T-helper 2 cell (primary cell): ENCODE measurements at places on chromosomes 11 and 22.

DNA sequence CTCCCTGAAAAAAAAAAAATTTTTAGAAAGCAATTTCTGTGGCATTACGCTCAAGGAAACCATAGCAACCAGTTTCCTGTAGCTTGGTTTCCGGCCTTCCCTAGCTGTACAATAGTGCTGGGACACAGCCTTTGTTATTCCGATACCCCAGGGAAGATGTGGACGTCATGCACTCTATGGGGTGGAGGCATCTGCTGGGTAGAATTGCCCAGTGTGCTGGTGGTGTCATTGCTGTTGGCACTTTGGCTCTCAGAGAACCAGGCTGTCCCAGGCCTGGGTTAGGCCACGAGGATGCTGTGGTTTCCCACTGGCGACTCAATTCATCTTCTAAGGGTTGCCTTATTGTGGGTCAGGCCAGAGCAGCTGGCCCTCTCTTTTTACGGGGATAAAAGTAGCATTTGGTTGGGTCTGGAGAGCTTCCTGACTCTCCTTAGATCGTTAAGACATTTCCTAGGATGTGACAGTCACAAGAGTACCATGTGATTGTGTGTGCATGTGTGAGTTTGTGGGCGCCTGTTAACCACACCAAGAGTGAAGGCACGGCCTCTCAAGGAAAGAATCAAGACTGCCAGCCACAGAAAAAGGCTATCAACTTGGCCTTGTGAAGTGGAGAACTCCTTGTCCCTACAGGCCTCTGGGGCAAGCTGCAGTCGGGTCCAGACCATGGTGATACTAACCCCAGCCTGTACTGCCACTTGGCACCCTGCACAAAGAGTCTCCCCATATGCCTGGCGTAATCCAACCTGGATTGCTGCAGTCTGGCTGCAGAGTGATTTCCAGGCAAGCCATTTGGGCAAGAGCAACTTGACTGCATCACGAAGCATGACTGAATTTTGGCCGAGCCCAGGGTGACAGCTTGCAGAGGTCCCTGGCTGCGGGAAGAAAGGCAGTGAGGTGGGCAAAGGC is 35.9 kb upstream of the NAV2 start:
- DNase-seq, result no peak

- DNase-seq, result no peak
Observed at GRCh38 chr11:119647254-119647653, 81.7 kb downstream of the NECTIN1 start.

- no peak for DNase-seq
Observed at GRCh38 chr11:56782167-56782847, 33.8 kb upstream of the OR9G4 start.

DNA sequence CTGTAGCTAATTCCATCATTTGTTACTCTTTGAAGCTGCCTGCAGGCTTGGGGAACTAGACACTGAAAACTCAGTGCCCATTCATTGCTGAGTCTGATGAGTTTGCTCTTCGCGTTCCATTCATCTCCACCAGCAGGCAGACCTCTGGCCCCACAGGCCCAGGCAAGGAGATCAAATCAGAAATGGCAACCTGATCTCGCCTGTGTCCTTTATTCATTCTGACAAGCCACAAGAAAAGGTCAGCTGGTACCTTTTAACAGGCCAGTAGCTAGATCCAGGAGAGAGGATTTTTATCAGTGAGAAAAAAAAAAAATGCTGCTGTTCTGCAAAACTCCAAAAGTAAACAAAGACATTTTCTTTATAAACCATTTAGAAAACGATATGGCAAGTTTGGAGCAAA is 742.5 kb downstream of the ETS1 start:
- DNase-seq, result no peak

GRCh38 chr11:116078101-116078591 is 573.9 kb upstream of the CADM1 start:
- DNase-seq, result no peak

DNA sequence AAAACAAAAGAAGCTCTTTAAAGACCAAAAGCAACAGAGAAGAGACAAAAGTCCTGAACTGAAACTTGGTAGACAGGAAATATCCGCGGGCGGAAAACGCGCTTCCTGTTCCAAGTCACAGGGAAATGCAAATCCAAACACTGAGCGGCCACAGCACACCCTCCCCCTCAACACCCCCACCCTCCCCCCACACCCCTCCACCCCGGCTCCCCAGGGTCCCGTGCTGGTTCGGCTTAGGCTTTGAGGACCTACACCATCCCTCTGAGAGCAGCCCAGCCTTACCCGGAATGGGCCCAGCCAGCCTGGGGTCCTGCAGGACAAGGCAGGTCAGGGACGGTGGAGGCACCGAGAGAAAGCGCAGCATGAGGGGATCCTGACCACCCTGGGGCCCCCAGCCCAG is 160.4 kb downstream of the BRD1 start:
- no peak for DNase-seq

DNA sequence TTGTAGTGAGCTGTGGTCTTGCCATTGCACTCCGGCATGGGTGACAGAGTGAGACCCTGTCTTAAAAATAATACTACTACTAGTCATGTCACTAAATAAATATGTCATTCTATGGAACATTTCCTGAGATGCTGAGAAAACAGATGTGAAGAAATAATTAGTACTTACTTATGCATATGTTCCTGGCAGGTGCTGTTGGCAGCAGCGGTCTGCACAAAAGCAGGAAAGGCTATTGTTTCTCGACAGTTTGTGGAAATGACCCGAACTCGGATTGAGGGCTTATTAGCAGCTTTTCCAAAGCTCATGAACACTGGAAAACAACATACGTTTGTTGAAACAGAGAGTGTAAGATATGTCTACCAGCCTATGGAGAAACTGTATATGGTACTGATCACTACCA is 8.8 kb downstream of the ARCN1 start:
- no peak for DNase-seq

DNA sequence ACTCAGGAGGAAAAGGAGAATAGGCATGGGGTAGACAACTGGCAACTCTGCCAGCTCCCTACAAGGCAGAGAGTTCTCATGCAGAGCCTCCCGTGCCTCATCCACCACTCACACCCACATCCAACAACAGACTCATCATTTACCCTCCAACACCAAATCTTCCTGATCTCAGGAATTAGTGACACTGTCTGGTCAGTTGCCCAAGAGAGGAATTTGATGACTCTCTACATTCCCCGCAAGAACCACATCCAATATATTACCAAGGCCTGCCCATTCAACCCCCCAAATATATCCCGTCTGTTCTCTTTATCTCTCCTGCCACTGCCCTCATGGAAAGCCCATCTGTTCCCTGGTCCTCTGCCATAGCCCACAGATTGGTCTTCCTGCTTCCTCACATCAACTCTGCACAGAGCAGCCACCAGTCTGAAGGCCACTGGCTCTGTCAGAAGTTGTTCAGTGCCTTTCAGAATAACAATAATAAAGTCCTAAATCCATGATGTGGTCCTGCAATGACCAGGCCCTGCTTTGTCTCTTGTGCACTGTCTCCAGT is 57.5 kb upstream of the CD82 start:
- DNase-seq, result no peak

DNA sequence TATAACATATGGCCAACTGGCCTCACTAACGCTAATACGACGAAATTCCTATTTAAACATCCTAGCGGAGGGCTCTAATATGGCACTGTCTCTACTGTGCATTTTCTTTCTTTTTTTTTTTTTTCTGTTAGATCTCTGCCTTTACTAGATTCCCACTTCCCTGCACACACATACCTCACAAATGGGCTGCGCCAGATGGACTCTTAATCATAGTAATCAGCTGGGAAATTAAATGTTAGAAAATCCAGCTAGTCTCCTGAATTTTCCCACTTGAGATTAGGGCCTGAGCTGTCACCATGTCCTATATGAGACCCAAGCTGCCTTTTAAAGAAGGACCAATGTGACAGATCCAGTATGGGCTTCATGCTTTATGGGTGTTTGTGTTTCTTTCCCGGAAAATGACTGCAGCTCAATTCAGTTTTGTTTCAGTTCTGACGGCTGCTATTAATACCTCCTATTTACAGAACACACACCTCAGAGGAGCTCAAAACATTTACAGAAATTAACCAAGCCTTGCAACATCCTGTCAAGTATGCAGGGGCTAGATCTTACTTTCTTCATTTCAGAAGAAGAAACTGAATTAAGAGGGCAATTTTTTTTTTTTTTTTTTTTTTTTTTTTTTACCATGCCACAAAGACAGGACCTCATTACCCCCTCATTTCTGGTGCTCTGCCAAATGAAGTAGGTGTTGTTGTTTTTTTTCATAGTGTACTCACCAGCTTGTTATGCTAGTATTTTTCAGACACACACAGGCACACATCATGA is 49.8 kb upstream of the BLID start:
- no peak for DNase-seq

GRCh38 chr11:47913529-47914244 is 65.5 kb upstream of the NUP160 start:
- DNase-seq, result no peak

DNA sequence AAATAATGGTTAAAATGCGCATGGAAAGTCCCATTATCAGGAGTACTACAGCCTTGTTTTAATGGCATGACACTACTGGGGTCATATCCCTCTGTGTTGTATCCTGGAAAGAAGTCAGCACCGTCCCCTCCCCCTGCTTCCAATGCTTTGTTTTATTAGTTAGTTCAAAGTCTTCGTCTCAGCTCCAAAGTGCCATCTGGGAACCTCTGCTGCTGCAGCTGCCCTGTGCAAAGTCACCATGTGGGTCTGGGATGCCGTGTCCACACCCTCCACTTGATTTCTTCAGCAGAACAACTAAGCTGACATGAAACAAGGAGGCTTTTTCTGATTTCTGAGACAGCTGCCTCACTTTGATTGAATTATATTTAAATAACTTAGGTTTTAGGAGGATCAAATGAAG is 29.5 kb upstream of the NCAM1 start:
- no peak for DNase-seq

DNA sequence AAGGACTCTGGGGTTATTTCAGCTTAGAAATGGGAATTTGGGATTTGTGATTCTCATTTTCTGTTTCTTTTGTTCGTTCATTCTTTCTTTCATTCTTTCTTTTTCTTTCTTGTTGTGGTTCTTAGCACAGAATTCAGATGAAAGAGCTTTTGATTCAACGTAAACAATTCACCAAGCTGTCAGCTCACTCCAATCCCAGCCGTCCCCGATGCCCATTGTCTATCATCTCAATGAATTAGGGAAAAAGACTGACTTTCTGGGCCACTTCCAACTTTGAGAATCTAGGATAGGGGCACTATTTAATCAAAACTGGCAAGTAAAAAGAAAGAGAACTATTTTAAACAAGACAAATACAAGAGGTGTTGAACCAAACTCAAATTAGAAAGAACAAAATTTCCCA is 25.1 kb upstream of the TMA7B start:
- no peak for DNase-seq

GRCh38 chr11:126886636-126887035 is 113.9 kb downstream of the KIRREL3 start:
- no peak for DNase-seq
